ENCODE measurements at places on chromosomes 12 and 14.

- no peak for DNase-seq
These were observed 75.9 kb downstream of the TMEM132D start for GRCh38 chr12:129827866-129828384.

DNA sequence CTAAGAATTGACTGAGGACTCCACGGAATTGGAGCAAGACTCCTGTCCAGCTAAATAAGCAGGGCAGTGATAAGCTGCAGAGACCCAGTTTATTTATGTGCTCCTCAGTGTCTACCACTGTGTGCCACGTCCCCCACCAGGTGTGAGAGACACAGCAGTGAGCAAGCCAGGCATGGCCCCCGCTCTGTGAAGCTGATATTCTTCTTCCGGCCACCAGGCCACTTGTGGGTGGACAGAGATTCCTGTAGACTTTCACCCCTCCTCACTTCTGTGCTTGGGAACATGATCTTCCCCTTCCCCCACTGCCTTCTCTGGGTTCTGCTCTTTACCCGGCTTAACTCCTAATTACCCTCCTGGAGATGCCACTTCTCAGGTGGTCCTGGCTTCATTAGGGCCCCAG is 21.3 kb downstream of the BRAP start:
- DNase-seq, result no peak

- no peak for DNase-seq
These were observed 5.6 kb downstream of the ATP2A2 start for GRCh38 chr12:110286623-110287022.

DNA sequence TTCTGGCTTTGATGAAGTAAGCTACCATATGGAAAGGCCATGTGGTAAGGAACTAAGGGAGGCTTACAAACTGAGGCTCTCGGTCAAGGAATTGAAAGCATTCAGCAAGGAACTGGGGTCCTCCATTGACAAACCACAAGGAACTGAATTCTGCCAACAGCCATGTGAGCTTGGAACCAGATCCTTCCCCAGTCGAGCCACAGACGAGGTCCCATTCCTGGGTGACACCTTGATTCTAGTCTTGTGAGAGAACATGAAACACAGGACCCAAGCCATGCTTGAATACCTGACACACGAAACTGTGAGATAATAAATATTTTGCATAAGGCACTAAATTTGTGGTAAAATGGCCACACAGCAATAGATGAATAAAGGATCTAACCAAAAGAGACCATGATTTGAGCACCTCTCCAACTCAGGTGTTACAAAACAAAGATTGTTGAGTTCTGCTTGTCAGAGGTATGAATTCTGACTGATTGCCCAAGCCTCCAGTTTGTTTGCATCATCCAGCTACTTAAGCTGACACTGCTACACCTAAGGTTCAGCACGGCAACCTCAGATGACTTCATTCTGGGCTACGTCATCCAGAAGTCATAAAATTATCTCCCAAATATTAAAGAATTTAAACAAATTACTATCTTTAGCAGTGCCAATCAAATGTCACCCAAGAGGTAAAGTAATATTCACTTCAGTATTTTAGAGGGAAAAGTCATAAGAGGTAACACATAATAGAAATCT is 59.4 kb downstream of the GARIN6 start:
- no peak for DNase-seq

DNA sequence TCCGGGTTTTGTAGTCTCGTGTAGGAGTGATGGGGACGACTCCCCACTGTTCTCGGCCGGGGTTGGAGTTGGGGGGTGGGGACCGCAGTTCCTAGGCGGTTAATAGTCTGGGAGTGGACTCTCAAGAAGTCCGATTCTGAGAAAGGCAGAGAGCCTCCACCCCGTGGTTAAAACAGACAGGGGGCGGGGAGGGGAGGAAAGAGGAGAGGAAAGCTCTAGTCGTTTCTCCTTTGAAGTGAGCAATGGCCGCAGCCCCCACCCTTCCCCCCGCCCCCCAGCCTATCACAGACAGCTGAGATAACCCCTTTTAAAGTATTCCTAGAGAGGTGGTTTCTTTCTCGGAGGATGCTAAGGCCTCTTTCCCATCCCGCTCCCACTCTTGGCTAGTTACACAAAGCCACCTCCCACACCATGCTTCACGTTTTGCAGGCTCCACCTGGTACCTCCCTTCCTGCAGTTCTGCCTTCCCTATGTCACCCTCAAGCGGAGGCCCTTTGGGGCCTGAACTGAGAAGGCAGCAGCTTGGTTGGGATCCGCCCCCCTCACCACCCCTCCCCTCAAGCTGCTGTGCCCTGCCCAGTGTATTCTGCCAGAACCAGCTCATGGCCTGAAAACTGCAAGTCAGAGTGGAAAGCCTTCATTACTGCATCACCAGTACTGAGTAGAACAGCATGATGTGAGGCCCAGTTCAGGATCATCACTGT is 853 bp downstream of the USP5 start:
- DNase-seq, result peak; percentile 52

- no peak for DNase-seq
These were observed 75.8 kb downstream of the MOK start for GRCh38 chr14:102229071-102229738.

DNA sequence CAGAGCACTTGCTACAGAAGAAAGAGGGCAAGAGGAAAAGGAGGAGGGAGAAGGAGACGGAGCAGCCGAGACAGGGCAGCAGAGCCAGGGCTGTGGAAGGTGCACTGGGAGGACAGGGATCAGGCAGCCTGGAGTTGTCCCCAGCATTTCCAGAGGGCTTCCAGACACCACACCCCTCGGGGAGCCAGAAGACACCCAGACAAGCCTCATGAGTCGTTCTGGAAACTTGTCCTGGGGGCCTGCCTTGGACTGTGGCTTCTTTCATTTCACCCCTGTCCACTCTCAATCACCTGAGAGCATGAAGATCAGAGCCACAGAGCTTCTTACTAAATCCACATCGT is 14.1 kb downstream of the CMKLR1 start:
- DNase-seq, result no peak

DNA sequence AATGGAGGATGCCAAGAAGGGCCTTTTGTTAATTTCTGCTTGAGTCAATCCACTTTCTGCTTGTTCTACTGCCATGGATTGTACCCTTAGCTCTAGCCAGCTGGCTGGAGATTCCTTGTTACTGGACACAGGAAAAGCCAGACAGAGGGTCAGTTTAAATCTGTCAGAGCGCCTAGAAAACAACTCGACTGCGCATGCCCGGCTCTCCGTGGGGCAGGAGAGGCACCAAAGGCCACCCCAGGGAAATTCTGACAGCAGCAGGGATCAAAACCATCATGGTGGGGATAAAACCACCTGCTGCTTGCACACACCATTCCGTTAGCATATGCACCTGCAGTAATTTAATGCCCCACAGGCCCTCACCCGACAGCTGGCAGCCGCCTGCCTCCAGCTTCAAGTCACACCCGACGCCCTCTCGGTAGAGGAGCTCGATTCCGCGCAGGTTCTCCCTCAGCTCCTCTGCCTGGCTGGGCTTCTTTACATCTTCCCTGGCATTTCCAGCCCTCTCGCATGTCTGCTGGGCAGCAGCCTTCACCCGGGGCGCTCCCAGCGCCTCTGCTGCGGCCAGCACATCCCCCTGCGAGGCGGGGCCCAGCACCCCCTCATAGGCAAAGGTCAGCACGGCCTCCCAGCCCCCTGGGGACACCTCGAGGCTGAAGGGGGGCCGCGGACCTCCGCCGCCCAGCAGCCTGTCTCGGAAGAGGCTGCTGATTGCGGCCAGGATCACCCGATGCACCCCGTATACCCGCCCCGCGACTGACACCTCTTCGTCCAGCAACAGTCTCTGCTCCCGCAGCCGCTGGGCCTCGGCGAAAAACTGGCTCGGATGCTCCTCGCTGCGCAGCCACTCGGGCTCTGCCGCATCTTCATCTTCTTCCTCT is 1.0 kb downstream of the KLHL33 start:
- no peak for DNase-seq

DNA sequence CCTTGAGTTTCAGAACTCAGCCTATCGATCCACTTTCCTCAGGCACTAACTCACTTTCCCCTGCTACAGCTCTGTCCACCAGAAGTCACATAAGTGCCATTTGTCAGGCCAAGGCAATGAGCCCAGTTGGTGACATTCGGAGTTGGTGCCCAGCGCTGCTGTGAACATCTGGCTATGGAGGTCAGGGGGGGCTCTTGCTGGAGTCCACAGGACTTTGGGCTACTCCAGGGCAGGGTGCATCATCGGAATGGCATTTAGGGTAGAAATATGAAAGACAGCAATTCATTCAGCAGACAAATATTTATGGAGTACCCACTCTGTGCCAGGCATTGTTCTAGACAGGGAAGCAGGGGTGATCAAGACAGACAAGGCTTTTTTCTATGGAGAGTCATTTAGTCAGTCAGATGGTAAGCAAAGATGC is 1.5 kb upstream of the PPP1CC start:
- DNase-seq, result no peak

DNA sequence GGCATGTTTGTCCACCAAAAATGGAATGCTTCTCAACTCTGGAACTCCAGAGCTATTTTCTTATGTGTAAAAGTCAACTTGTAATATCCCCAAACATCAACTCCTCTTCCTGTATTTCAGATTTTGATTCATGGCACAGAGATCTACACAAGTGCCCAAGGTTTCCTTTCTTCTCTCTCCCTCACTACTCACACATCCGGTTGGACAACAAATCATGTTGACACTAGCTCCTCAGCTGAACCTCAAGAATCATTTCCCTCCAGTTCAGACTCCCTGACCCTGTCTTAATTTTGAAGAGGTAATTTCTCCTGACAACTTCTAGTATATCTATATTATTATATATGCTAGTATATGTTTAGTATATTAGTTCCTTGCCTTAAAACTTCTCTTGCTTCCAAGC is 485.4 kb upstream of the CCDC196 start:
- DNase-seq, result no peak

DNA sequence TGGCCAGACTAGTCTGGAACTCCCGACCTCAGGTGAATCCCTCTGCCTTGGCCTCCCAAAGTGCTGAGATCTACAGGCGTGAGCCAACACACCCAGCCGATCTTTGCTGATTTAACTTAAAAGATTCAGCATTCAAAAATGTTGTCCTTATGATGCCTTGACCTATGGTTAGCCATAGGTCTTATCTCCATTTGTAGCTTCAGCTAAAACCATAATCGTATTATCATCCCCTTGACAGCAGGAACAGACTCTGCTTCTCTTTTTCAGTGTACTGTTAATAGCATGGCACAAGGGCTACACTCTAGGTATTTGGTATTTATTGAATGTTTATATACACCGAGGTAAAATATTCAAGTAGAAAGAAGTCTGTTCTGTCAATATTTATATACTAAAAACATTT is 15.3 kb downstream of the CCDC62 start:
- no peak for DNase-seq

DNA sequence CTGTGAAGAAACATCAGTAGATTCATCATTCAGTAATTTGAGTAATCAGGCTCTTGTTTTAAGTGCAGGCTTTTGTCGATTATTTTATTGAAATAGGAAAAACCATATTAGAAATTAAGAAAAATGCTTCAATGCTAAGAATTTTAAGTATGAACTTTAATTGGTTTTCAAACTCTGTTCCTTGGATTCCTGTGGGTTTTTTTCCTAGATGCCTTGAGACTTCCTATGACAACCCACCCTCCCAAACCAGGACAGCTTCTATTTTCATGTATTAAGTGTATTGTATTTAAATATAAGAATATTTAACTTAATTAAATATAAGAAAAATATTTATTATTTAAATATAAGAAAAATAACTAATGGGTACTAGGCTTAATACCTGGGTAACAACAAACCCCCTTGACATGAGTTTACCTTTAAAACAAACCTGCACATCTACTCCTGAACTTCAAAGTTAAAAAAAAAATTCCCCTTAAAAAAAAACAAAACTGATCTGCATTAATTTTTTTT is 3.0 kb downstream of the ARHGAP5 start:
- DNase-seq, result no peak

DNA sequence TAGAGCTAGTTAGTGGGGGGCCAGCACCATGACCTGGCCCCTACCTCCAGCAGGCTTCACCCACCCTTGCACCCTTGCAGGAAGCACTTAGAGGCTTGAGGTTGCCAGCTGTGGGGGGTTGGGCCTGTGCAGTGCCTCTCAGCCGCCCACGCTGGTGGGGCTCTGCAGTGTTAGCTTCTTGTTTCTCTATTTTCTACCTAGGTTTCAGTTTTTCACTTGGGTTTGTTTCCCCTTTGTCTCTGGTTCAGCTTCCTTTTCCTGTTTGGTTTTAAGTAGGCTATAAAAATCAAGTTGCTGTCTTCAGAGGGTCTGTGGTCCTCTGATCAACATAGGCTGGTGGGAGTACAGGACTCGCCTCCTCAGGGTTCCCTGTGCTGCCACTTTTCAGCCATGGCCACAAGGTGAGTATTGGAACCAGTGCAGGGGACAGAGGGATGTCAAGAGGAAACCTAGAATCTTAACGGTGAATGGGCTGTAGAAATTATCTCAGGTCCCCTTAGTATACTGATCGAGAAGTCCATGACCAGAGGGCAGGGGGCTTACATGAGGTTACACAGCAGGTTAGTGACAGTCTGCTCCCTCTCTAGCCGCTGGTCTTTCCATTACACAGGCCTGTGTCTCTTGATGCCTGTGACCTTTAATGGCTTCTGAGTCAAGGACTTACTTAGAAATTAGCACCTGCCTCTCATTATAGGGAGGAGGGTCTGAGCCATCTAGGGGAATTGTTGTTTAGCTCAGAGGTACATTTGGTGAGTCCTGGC is at the start of gene EVL:
Gene EVL (plus strand): TSS at position 312 of the 761 bp plus-strand sequence. CDS start 79 bp downstream, at position 391.
- DNase-seq, result peak; percentile 86

GRCh38 chr12:114852976-114853529 is 169.1 kb upstream of the TBX3 start:
- DNase-seq, result no peak

DNA sequence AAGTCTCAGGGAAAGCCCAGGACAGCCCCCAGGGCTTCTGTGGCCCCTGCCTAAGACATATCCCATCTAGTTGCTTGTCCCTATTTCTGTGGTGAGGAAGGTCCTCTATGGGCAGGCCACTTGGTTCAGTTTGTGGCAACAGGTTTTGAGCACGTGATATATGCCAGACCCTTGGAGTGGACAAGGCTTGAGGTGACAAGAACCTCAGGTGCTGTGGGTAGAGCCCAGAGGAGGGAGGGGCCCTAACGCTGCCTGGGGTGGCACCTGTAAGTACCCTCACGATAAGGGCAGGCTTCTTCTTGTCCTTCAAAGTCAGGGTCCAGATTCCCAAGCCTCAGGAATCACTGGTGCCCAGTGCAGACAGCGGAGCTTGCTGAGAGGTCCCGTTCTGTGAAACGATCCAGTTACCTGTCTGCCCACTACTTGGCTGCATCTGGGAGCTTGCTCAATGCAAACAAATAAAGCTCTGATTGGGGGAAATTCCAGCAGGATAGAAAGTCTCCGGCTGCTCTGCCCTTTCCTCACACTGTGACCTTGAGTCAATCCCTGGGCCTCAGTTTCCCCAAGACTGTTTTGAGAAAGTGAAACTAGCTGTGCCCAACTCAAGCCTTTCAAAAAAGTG is 47.7 kb upstream of the FAM181A start:
- DNase-seq, result no peak

DNA sequence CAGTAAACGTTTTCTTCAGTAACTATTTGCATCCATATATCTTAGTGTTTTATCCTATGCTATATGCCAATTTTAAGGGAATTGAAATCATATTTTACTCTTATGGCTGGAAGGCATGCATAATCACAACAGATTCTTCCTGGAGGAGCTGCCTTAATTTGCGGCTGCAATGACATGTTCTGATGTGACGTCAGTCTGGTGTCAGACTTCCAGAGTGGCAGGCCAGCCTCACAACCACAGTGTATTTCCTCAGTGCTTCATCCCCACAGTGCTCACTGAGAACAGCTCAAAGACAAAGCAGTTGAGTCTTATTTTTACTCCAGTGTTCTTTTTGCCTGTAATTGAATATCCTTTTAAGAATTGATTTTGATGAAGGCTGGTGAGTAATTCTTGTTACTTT is 107.1 kb downstream of the PLEKHA5 start:
- DNase-seq, result no peak

- DNase-seq, result no peak
These were observed 341.6 kb downstream of the VRK1 start for GRCh38 chr14:97138801-97139200.

- peak; percentile 48 for DNase-seq
These were observed at the start of gene GPR132 for GRCh38 chr14:105065280-105066228. Gene GPR132 (minus strand): TSS chr14:105065430. CDS start chr14:105055420, 10,010 bp downstream.
